ENCODE measurements at places on chromosomes 7 and 10.
A peak's percentile ranks its signal among the peaks of the same experiment; 100 is the strongest.

- peak; percentile 81 for DNase-seq
Observed at GRCh38 chr10:75399461-75400162, 2.0 kb downstream of the ZNF503 start.

GRCh38 chr7:55170335-55171069, 151.7 kb downstream of the EGFR start:
- DNase-seq, result no peak

GRCh38 chr10:23399701-23400144, 39.2 kb upstream of the OTUD1 start:
- DNase-seq, result no peak

- DNase-seq, result no peak
Observed at GRCh38 chr7:2497500-2498336, 21.5 kb upstream of the GRIFIN start.

GRCh38 chr7:98551611-98552273, 65.3 kb upstream of the NPTX2 start:
- DNase-seq, result no peak

DNA sequence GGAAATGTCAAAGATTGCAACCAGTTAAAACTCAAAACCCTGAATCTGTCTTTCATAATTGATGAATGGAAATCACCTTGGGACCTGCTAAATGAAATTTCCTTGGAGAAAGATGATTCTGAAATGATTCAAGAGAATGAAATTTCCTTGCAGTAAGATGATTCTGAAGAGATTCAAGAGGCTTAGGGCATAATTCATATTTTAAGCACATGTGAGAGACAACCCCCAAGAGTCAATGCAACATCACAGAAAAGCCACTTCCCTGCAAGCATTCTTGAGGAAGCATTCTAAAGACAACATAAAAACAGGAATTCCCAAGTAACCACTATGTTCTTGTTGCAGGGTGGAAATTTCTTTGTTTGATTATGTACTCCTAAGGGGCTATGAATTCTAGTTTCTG, 113.7 kb downstream of the RELN start:
- DNase-seq, result no peak

DNA sequence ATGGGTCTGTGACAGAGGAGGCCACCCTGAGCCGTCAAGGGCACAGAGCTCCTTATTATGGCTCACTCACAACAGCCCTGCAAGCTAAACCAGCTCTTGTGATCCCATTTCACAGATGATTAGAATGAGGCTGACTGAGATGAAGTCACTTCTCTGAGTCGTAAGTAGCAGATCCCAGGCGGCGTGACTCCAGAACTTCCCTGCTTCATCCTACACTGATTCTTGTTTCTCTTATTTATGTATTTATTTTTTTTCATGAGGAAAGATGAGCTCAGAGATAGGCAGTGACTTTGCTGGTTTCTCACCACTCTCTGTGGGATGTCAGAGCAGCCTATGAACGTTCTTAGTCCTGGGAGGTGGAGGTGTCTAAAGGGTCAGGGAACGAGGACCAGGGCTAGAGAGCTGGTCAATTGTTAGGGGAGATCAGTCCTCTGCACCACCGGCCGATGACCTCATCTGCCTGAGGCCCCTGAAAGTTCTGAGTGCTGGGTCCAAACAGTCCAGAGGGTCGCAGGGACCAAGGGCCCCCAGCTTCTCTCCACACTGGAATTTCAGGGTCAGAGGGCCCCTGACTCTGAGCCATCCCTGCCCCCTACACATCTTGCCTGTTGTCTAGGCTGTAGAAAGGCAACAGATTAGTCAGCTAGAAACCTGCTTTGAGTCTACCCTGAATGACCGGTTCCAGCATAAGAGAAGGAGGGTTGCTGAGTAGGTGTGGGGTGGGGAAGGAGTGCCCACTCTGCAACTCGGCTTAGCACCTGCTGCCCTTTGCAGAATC, 17.9 kb downstream of the CLRN3 start:
- DNase-seq, result no peak

- DNase-seq, result no peak
Observed at GRCh38 chr7:40297741-40298311, 163.0 kb downstream of the SUGCT start.

DNA sequence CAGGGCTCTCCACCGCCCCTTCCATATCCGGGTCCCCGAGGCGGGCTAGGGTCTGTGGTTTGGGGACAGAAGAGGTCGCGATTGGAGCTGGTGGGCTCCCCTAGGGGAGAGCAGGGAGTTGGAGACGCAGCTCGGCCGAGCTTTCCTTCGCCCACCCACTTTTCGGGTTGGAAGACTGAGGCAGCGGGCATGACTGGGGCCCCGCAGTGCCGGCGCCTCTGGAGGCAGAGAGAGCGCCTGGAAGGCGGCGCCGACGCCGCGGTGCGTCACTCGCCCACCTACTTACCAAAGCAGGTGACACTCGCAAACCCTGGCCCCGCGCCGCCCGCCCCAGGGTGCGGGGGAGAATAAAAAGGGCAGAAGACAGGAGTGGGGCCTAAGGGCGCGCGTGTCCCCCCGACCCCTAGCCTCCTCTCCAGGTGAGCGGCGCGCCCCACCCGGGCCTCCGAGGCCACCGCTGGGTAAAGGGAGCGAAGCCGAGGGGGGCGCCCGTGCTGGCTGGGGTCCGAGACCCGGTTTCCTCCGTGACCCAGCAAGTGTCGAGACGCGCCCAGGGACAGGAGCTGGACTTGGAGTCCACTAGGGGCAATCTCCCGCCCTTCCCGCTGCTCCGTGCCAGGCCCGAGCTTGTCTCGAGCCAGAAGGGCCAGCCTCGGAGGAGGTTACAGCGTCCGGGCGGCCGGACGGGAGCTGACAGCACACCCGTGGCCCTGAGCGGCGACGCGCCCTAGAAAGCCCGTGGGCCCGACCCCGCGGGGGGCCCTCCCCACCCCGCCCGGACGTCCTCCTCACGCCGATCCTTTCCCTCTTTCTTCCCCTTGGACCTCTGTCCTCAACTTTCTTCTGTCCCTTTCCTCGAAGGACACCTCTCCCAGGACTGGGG, 34.4 kb upstream of the GRID1 start:
- DNase-seq, result peak; percentile 72

GRCh38 chr10:53489335-53490182, 717.0 kb upstream of the MBL2 start:
- no peak for DNase-seq

- DNase-seq, result no peak
Observed at GRCh38 chr7:37074370-37074769, 350.1 kb upstream of the AOAH start.

GRCh38 chr10:69317626-69318105, 39.4 kb downstream of the HK1 start:
- no peak for DNase-seq

DNA sequence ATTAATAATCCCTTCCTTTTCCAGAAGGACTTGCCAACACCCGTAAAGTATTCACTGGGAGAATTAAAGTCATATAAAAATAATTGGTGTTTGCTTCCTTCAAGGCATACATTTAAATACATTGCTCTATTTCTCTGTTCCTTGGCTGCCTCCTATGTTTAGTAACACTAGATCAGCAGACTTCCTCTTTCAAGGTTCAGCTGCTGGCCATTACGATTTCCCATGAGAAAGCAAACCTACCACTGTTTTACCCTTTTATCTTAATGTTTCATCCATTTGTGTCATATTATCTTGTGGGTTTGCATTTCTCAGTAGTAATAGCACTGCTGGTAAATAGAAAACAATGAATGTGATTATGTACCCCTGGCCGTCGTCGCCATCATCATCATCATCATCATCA, 313.8 kb upstream of the BMPER start:
- no peak for DNase-seq

DNA sequence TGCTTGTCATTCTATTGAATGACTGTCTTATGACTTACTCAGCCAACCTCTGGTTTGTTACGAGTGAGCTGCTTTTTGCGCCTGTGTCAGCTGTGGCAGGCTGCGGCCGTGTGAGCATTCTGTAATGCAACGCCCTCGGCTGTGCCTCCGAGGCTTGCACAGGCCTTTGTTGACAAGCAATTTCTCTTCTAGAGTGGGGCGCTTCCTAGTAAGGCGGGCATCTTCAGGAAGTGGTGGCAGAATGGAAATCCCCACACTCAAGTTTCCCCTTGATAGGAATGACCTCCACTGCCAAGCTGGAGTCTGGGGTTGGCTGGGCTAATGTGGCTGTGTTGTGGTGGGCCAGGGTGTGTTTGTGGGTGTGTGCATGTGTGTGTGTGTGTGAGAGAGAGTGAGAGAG, 20.2 kb upstream of the TMEM178B start:
- DNase-seq, result no peak

- DNase-seq, result no peak
Observed at GRCh38 chr10:126376956-126377355, 11.3 kb downstream of the ADAM12 start.
